AG09319 (cell line): ENCODE measurements at places on chromosomes 3 and 15.

DNA sequence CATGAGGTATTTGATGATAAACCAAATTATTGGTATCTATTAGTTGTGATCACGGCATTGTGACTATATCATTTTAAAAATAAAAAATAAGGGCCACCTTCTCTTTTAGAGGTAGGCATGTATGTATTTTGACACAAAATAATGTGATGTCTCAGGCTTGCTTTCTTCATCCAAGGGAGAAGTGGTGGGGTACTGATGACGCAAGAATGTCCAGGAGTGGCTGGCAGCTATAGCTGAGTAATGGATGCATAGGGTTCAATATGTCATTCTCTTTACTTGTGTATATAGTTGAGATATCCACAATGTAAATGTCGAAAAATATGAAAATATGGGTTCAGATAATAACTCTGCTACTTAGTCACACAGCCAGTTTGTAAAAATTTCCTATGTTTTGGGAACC, 46.8 kb upstream of the NSMCE3 start:
- DNase-seq = no peak

DNA sequence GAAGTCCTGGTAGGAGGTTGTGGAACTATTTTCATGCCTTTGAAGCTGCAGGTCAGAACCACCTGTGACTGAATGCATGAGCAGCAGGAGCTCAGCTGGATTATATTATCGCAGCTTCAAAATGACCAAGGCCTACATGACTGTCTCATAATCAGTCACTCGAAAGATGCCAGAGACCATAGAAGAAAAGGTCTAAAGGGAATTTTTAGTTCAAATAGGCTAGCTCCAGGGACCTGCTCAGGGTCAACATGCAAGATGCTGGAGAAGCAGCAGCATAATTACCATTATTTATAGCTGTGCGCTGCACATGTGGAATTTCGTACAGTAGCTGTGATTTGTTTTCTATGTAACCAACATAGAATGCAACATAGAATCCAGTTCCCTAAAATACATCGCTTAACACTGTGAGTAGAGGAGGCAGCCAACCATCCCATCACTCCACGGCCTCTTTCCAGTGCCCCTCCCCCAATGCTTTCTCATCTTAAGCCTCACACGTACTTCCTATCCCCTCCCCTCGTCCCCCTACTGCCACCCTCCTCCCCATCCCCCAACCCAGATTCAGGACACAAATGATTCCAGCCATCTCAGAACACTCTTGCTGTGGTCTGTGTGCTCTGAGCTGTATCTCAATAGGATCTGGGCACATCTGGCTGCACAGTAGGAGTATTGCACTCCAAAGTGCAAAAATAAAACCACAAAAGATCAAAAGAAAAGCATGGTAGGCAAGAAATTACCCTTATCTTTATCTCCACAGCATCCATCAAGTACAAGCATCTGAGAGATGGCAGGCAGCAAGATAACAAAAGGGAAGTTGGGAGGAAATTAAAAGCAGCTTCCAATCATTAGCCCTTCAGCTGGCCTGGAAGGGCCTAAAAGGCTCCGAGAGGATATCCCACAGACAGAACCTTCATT, 352.8 kb upstream of the SEMA6D start:
- DNase-seq = no peak

DNA sequence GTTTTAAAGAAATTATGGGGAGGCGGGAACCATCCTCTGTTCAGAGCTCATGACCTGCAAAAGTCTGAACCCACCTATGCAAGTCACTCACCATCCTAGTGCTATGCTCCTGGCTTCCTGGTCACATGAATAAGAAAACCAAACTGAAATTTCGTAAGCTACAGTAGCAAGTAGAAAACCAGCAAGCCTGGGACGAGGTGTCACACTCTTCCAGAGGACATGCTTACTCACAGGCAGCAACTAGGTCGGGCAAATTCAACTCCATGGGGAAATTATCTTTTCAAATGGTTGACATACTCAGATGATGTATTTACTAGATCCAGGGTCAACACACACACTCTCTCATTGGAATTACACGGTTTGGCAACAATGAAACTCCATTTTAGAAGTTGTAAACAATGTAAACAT, 31.3 kb downstream of the LDHAL6B start:
- DNase-seq = no peak

DNA sequence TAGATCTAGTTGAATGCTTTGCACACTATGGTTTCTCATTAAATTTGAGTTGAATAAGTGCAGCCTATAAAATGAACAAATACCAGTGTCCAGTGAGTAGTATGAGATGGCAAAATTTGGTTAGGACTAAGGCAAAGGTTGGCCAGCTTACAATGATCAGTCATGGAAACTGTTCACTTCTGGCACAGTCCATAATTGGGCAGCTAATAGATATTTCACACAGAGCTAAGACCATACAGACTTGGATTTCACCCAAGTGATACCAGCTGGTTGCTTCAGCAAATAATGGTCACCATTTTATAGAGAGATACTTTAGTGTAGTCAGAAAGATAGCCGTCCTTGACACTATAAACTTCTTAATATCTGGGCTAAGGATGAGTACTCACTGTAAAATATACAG, 15.7 kb downstream of the GAP43 start:
- no peak for DNase-seq
